NCI-H446 (cell line): ENCODE measurements at places on chromosomes 1 and 21.

GRCh38 chr1:96508233-96508632 is 213.4 kb upstream of the PTBP2 start:
- DNase-seq = no peak

GRCh38 chr1:216054600-216054999 is 368.6 kb downstream of the USH2A start:
- no peak for DNase-seq

GRCh38 chr1:206512851-206513180 is 5.5 kb downstream of the RASSF5 start:
- DNase-seq = no peak

- DNase-seq = no peak
These were observed 149.0 kb upstream of the RAB4A start for GRCh38 chr1:229121845-229122436.

- no peak for DNase-seq
These were observed 95.3 kb upstream of the HIVEP3 start for GRCh38 chr1:42013881-42014470.

- DNase-seq = no peak
These were observed 5.4 kb downstream of the SLC6A9 start for GRCh38 chr1:44025816-44026215.

- no peak for DNase-seq
These were observed 192.8 kb downstream of the HUNK start for GRCh38 chr21:32065654-32066053.
